HT-29 (cell line): ENCODE measurements at places on chromosomes 7 and 10. TPM values are rescaled to one million over a fixed set of nuclear protein-coding genes. Genes with fewer than 3 reads are reported as not detected.

The NME8 gene
- not detected in 2 replicates for total RNA-seq

The NUP205 gene
- 78.7 and 85.5 TPM in 2 replicates for total RNA-seq

- DNase-seq: no peak
These were observed 35.5 kb downstream of the CTBP2 start for GRCh38 chr10:125124907-125125306.

DNA sequence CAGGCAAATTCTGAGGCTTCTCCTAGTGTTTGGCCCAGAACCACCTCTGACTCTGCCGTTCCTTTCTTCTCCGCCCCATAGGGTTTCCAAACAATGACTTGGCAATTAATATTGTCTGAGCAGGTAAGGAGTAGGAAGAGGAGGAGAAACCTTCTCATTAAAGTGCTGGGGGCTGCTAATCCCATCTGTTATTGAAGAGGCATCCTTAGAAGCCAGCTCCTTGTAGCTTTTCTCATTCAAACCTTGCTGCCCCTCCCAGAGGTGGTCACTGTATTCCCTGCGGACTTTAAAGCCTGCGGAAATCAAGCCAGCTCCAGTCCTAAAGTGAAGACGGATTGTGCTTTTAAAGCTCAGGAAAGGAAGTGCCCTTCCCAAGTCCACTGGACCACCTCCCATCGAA, 1.4 kb upstream of the NKX1-2 start:
- peak; percentile 8 for DNase-seq

- peak; percentile 9 for DNase-seq
These were observed 37.0 kb downstream of the TBC1D12 start for GRCh38 chr10:94439275-94439861.

The AMPH gene
- total RNA-seq: not detected in 2 replicates

The LRRC18 gene
- total RNA-seq: not detected in 2 replicates

GRCh38 chr7:69115788-69116187, 482.5 kb upstream of the AUTS2 start:
- DNase-seq: no peak

The VENTX gene
- not detected in 2 replicates for total RNA-seq

- DNase-seq: no peak
These were observed 12.2 kb downstream of the COMTD1 start for GRCh38 chr10:75223507-75223906.

DNA sequence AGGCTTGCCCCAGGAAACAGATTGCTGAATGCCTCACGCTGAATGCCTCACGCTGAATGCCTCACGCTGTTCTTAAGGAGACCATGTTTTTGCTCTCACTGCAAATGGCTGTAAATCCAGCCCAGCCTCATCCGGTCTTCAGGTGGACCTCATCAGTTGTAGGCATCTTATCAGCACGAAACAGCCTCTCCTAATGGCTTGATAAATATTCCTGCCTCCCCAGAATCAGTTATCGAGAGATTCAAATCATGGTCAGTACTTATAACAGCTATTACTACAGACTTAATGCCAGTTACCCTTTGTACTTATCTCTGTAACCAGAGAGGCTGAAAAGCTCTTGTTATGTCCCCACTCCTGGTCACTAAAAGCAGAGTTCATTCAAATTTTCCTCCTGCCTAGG, 290.6 kb downstream of the FZD1 start:
- no peak for DNase-seq

The ANXA8L1 gene
- not detected in 2 replicates for total RNA-seq

The ACHE gene
- total RNA-seq: 0.13 and 1.1 TPM in 2 replicates

The NRBF2 gene
- 5.2 and 9.4 TPM in 2 replicates for total RNA-seq

The NCAPG2 gene
- 37.7 and 40.5 TPM in 2 replicates for total RNA-seq

GRCh38 chr7:156768698-156769472, 124.1 kb downstream of the LMBR1 start:
- DNase-seq: no peak

DNA sequence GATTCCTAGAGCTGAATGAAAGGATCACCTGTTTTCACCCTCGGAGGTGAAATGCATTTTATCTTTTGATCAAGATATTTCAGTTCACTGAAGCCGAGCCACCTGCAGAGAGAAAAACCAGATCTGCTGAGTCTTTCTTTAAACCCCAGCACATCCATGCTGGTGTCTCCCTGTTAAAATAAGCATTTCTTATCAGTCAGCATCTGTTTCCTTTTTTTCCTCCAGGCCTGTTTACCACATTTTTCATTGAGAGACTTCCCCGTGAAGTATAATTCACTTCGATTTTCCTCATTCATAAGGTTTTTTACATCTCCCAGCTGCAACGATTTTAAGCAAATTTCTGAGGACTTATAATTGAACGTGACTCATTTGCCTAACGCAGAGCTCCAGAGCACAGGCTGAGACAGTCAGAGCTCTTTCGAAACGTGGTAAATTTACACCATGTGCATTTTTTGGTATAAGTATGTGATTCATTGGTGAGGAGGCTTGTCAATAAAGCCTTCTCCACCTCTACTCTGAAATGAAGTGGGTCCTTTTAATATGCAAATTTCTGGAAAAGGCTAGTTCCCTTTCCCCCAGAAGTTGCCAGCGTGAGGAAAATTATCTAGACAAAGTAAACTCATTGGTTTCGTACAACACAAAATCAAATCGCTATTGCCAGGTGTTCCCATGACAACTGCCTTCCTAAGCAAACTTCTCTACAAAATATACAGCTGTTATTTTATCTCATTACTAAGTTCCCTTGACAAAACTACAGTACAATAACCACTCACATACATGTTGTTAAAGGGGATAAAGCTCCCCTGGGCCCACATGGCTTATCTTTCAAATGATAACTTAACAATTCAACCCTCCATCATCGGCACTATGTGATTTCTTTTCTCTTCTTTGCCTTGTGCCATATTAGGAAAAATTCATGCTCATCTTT, 374.8 kb upstream of the AKR1E2 start:
- no peak for DNase-seq
